Left hindlimb (tissue), 1 donor: ENCODE measurements at places on chromosomes 11 and 22.

GRCh38 chr22:42604403-42604802, 10.3 kb downstream of the POLDIP3 start:
- no peak for DNase-seq

- no peak for DNase-seq
Observed at GRCh38 chr11:83862691-83863090, 576.5 kb upstream of the CCDC90B start.

GRCh38 chr11:20156876-20157613, 3.2 kb downstream of the DBX1 start:
- no peak for DNase-seq

DNA sequence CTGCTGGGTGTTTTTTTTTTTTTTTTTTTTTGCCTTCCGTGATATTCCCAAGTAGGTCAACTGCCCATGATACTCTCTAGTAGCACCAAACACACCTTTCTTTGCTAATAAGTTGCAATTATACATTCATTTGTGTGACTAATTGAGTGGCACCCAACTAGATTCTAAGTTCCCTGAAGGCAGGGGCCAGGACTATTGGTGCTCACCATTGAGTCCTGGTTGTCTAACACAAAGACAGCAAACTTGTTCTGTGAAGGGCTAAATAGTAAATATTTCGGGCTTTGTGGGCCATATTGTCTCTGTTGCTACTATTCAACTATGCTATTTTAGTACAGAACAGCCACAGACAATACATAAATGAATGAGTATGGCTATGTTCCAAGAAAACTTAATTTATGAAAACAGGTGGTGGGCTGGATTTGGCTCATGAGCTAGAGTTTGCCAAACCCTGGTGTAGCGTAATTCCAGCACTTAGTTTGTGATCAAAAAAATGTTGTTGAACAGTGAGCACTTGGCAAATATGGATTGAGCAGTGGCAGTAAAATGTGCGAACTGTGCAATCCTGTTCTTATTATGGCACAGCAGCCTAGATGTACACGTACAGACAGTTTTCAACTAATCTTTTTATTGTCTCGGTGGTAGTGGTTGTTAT, 11.3 kb downstream of the ENDOD1 start:
- no peak for DNase-seq

GRCh38 chr11:46617134-46617971, at the start of the genes ATG13 and HARBI1:
ATG13 (plus strand) TSS chr11:46617553; CDS start chr11:46644292, 26,739 bp downstream.
HARBI1 (minus strand) TSS chr11:46617227; CDS start chr11:46616237, 990 bp downstream.
- peak; percentile 93 for DNase-seq

DNA sequence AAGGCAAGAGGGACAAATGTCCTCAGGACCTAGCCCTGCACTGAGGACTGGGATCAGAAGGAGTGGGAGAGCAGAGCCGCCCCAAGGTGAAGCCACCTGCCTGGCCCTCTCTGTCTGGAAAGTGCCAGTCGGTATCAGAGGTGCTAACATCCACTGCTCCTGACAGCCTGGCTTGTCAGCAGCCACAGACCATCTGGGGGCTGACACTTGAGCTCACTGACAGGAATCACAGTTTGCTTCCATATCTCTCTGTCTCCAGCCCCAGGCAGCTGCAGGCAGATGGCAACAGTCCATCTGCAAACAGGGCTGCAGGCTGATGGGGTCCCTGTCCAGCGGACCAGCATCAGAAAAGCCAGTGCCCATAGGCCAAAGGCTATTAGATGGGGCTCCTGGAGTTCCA, 5.5 kb downstream of the OPCML start:
- DNase-seq: no peak

DNA sequence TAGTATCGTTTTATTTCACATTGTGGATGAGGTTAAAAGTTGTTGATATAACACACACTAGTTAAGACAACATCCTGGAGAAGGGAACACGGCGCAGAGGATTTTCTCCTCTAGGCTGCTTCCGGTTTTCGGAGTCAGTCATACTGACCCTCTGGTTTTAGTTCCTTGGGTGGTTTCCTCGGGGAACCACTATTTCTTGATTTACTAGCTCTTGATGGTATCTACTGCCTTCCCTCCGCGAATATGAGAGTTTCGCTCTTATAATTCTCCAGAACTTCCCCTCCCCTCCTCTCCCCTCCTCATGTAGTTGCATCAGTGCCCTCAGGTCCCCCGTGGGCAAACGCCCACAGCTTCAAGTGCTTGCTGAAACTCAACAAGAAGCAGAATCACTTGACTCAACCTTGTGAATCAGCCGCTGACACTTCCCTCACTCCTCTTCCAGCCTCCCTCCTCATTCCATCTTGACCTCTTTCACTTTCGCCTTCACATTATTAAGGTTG, 15.9 kb upstream of the APOBEC3A start:
- no peak for DNase-seq

DNA sequence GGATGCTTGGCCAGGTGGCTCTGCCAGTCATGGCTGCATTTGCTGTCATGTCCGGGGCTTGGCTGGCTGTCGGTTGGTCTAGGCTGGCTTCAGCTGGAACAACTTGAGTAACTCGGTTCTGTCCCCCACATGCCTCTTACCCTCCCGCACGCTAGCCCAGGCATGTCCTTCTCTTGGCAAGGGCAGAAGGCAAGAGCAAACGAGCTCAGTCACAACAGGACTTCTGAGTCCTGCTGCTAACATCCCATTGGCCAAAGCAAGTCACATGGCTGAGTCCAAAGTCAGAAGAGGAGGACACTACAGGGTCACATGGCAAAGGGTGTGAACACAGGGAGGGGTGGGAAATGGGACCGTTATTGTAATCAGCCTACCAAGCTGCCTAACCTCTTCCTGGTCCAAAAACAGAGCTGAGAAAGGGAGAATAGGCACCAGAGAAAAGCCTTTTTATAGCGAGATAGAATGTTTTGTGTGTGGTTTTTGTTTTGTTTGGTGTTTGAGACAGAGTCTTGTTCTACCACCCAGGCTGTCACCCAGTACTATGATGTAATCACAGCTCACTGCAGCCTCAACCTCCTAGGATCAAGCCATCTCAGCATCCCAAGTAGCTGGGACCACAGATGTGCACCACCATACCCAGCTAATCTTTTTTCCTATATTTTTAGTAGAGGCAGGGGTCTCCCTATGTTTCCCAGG, 81.9 kb downstream of the MN1 start:
- peak; percentile 10 for DNase-seq

- no peak for DNase-seq
Observed at GRCh38 chr22:29445508-29445907, 7.1 kb downstream of the RFPL1 start.

DNA sequence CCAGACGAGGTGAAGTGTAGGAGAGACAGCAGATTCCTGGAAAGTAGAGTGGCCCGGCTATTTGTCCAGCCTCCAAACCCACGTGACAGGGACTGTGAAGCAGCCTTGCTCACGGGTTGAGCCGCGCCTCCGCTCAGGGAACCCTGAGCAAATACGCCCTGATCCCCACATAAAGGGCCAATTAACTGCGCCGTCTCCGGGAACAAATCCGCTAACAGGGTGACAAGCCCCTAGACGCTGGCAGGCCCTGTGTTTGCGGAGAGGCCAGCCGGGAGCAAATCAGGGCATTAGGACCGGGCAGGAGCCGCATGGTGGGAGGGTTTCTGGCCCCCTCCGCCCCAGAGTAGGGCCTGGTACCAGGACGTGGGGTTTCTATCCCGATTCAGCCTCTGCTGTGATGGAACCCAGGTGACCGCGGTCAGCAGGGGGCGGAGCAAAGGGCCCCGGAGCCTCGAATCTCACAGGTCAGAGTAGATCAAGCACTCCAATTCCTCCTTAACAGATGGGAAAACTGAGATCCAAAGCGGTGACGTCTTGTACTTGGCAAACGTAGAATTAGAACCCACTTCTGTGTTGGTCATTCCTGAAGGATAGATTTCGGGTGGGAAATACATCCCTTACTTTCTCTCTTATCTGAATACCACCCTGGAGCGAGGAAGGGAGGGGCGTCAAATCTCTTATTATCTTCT, 2.0 kb upstream of the ROBO3 start:
- no peak for DNase-seq

DNA sequence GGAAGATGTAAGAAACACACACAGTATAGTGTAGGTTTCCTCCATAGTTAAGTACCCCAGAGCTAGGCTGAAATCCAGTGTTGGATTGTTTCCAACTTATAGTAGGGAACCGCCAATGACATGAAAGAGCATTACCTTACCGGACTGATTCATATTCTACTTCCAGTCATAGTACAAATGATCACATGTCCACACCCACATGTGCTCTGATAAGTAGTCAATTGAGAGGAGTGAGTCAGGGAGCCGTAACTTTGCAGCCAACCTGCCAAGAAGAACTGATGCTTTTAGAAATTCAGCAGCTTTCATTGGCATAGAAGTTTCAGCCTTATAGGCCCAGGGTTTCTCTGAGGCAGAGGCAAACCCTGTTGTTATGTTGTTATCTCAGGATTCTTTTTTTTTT, 240.6 kb downstream of the ETS1 start:
- DNase-seq: no peak

DNA sequence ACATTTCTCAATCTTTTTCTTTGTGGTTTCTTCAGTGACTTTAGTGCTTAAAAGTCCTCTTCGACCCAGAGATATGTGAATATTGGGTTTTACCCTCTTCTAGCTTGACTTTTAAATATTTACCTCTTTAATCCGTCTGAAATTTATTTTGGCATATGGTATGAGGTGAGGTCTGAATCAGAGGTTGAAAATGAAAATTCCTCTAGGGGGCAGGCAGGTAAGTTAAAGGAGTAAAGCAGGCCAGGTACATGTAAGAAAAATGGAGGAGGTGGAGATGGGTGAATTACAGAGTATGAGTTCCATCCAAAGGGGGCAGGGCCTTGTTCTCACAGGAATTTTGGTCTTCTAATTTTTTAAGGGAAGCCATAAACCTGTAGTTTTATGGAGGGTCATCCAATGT, 263.8 kb upstream of the NARS2 start:
- DNase-seq: no peak

DNA sequence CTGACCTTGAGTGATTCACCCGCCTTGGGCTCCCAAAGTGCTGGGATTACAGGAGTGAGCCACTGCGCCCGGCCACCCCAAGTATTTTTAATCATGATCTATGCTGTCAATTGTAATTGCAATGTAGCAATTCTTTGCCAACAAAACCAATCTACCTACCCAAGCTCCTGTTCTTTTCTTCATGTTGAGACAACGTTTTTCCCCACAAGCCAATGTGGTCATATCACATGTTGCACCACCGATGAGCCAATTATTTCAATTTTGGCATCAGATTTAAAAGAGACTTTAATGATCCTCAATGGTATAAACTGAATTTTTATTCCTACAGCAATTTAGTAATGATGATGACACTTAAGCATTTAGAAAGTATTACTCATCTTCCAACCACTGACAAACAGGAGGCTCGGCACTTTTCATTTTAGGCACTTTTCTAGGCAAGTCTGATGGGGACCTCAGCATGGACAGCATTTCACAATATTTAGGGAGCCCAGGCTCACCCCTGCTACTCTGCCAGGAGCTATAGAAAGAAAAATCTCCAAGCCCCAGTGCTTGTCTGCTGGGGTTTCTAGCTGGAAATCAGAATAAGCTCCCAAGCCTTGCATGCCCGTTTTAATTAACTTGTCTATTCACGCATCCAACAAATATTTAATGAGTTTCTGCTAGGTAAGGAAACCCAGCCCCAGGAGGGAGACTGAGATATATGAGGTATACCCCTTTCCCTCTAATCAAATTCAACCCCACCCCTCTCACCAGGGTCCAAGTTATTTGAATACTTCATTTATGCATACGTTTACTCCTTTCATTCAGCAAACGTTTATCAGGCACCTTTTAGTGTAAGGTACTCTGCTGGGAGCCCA, 291.4 kb downstream of the ST3GAL4 start:
- no peak for DNase-seq

- DNase-seq: no peak
Observed at GRCh38 chr11:68009391-68010089, 587 bp upstream of the ALDH3B1 start.

- DNase-seq: peak; percentile 13
Observed at GRCh38 chr11:119788911-119789560, 60.0 kb upstream of the NECTIN1 start.

- no peak for DNase-seq
Observed at GRCh38 chr11:21911061-21911460, 281.8 kb upstream of the ANO5 start.

DNA sequence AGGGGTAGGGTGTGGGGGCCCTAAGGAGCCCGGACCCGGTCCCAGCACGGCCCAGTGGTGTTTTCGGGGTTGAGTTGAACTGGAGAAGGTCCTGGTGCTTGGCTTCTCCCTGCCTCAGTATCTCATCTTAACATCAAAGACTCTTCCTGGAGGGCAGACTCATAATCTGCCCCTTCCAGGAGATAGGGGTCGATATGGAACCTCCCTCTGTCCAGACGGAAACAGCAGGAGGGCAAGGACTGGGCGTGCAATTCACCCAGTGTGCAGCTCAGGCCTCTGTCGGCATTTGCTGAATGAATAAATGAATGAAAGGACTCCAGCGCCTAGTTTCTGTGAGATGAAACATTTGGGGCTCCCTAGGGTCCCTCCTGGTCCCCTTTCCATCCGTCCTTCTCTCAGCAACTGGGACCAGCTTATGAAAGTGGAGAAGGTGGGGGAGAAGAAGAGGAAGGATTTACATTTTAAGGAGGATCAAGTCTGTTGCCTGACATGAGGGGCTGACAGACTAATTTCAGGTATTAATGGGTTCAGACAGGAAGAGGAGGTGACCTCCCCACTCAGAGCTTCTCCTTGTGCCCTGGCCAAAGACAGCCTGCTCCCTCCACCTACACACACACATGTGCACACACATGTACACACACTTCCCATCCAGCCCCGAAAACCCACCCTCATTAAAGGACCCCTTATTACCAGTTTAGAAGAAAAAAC, 1.1 kb upstream of the SHISA8 start:
- no peak for DNase-seq

GRCh38 chr11:100632941-100633452, 54.1 kb upstream of the ARHGAP42 start:
- DNase-seq: peak; percentile 66

- DNase-seq: peak; percentile 37
Observed at GRCh38 chr22:47162865-47163264, 400.4 kb downstream of the TBC1D22A start.

DNA sequence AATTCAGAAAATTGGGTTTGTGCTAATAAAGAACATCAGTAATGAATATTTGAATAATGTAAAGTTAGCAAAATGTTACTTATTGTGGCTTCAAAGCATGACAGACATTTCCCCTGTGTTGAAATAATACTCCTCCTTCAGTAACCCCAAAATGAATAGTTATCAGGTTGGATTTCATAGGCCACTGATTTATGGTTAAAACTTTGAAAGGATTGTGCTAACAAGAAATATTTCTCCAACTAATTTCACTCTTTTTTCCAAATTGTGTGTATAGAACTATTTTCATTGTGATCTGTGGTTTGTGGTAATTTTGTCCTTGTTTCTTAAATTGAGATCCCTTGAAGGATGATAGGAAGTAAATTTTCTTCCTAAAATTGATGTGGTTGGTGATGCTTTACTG, 7.9 kb downstream of the DDX10 start:
- no peak for DNase-seq

- DNase-seq: no peak
Observed at GRCh38 chr11:3932698-3933097, 77.2 kb downstream of the STIM1 start.

GRCh38 chr22:33898121-33898520, 22.2 kb downstream of the LARGE1 start:
- no peak for DNase-seq
